ENCODE measurements at places on chromosomes 4 and X. TPM values are rescaled to one million over a fixed set of nuclear protein-coding genes. Genes with fewer than 3 reads are reported as not detected.

GRCh38 chrX:3181846-3182245 is 140.6 kb downstream of the ARSF start:
- no peak for DNase-seq

DNA sequence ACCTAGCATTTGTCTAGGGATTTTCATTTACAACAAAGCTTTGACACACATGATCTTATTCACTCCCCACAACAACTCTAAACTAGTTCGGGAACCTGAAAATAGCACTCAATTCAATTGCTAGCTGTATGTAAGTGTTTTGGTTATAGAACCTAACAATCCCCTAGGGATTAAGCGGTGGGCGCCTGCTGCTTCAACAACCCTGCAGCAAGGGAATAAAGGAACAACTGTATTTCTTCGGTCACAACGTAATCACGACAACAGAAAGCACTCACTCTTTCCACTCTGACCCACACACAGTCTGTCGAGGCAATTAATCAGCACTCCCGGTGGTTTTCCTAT is 674 bp upstream of the DIAPH2 start:
- DNase-seq = no peak

GRCh38 chr4:174494726-174495125 is 27.6 kb downstream of the HPGD start:
- DNase-seq = no peak

- DNase-seq = no peak
Observed at GRCh38 chrX:136589966-136590365, 58.0 kb downstream of the VGLL1 start.

- DNase-seq = no peak
Observed at GRCh38 chrX:40303256-40304077, 205.7 kb upstream of the BCOR start.

- DNase-seq = no peak
Observed at GRCh38 chrX:111262086-111262485, 8.2 kb downstream of the CAPN6 start.

DNA sequence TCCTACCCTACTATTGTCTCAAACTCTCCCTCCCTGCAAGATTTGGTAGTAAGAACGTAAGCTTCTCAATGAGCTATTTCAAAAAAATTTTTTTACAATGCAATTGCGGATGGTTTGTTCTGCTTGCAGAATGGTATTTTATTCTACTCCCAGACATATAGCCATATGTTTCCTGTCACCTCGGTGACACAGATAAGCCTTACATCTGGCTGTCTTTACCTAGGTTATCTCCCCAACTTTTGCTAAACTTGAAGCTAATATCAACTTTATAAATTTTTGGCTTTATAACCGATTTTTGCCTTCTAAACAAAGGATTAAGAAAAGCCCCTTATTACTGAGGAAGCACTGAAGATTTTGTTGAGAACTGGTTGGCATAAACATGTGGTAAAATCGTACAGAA is 331.5 kb downstream of the TENM3 start:
- no peak for DNase-seq

- DNase-seq = no peak
Observed at GRCh38 chr4:145719752-145720624, 40.0 kb downstream of the C4orf51 start.

GRCh38 chrX:19889582-19890342 is 2.4 kb upstream of the SH3KBP1 start:
- DNase-seq = no peak

DNA sequence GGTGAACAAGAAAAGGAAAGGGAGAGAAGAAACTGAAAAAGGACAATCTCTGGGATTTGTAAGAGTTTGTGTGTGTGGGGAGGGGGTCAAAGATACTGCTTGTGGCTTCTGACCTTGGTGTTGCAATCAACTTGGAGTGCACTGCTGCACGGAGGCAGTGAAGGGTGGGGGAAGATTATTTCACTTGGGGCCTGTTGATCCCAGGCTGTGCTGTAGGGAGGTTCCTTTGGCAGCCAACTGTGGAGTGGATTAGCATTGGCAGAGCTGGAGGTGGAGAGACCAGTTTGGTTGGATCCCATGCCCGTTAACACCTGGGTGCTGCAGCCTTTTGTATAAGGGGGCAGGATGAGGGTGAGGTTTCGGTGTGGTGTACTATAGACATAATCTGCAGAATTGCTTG is 38.2 kb downstream of the AFF1 start:
- DNase-seq = no peak

- DNase-seq = no peak
Observed at GRCh38 chr4:6307230-6307629, 37.6 kb downstream of the WFS1 start.

GRCh38 chr4:152910521-152910920 is 25.6 kb upstream of the FHDC1 start:
- DNase-seq = no peak

- no peak for DNase-seq
Observed at GRCh38 chr4:15255537-15255936, 172.3 kb upstream of the C1QTNF7 start.

- DNase-seq = no peak
Observed at GRCh38 chrX:1248331-1249061, 20.1 kb upstream of the CSF2RA start.

GRCh38 chrX:67582436-67582835 is 38.6 kb downstream of the AR start:
- DNase-seq = no peak

- no peak for DNase-seq
Observed at GRCh38 chr4:97500423-97500822, 642.9 kb downstream of the STPG2 start.

DNA sequence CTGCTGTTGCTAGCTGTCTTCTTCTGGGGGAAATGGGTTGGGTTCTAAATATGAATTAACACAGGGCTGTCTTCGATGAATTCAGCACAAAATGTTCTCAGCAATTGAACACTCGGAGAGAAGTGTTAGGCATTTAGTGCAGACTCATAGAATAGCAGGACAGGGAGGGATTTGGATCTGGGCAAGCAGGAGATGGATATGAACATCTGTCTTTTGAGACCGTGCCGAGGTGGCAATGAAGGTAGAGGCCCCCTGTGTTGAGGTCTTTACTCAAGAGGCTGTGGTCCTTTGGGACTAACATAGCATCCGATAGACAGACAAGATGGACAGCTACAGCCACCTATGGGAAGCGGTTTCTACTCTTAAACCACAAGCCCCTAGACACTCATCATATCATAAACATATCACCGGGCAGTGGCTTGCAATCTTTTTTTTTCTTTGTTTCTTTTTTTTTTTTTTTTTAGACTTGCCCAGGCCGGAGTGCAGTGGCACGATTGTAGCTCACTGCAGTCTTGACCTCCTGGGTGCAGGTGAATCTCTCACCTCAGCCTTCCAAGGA is 6.7 kb downstream of the CD99 start:
- DNase-seq = peak; percentile 30

The SSX3 gene
- total RNA-seq = not detected

The AGA gene
- 16.9 TPM for total RNA-seq

The SULT1B1 gene
- 68.2 TPM for total RNA-seq

The ANK2 gene
- total RNA-seq = not detected

The ART3 gene
- total RNA-seq = not detected

The CXCL8 gene
- total RNA-seq = 12.6 TPM

The SMIM10 gene
- total RNA-seq = 1.3 TPM

The TMPRSS11A gene
- not detected for total RNA-seq

The VCX2 gene
- total RNA-seq = not detected

The GC gene
- total RNA-seq = not detected

The HNRNPH2 gene
- 59.1 TPM for total RNA-seq

The BRCC3 gene
- total RNA-seq = 25.5 TPM

The ARHGAP36 gene
- total RNA-seq = not detected

The MMRN1 gene
- 414 TPM for total RNA-seq

The GNRHR gene
- not detected for total RNA-seq

The TRPC5OS gene
- total RNA-seq = not detected

The RBM47 gene
- not detected for total RNA-seq

The CFAP99 gene
- total RNA-seq = 0.12 TPM
